ENCODE measurements at places on chromosomes 2 and 18. TPM values are rescaled to one million over a fixed set of nuclear protein-coding genes. Genes with fewer than 3 reads are reported as not detected.

GRCh38 chr18:44564922-44565321 lies 115.8 kb upstream of the SETBP1 start:
- no peaks in the 10 kb centered on the region for H3K4me1 ChIP-seq
- no peaks in the 10 kb centered on the region for H3K36me3 ChIP-seq
- H3K4me3 ChIP-seq, result no peak overlapping the region
- no peaks in the 10 kb centered on the region for H3K27me3 ChIP-seq
- H3K27ac ChIP-seq, result no peak overlapping the region

GRCh38 chr2:110157153-110157793 lies 41.7 kb upstream of the MALL start:
- no peak overlapping the region for H3K27ac ChIP-seq
- no peak for DNase-seq
- no peaks in the 10 kb centered on the region for H3K27me3 ChIP-seq
- H3K4me1 ChIP-seq, result no peaks in the 10 kb centered on the region
- H3K36me3 ChIP-seq, result peaks cover 61% of the 10 kb centered on the region
- no peak overlapping the region for H3K4me3 ChIP-seq

- H3K27ac ChIP-seq, result no peak overlapping the region
- H3K4me3 ChIP-seq, result no peak overlapping the region
- DNase-seq, result no peak
Observed at GRCh38 chr18:59834267-59834666, 65.5 kb upstream of the PMAIP1 start.

DNA sequence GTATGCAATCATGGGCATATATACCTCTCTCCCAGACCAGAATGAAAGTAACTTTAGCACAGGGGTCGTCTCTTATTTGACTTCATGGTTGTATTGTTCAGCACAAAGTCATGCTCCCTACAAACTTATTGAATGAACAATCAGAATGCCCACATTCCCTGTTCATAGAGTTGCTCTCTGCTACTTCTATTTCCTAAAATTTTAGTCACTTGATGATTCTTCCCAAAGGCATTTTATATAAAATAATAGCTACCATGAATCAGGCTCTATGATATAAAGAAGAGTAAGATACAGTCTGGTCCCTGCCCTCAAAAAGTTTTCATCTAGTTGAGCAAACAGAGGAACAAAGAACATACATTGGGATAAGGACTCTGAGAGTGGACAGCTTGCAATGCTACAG lies 162.2 kb downstream of the SLC39A10 start:
- no peaks in the 10 kb centered on the region for H3K36me3 ChIP-seq
- H3K4me1 ChIP-seq, result no peaks in the 10 kb centered on the region
- no peaks in the 10 kb centered on the region for H3K27me3 ChIP-seq

GRCh38 chr2:217552081-217552480 lies 450.7 kb downstream of the TNS1 start:
- no peaks in the 10 kb centered on the region for H3K27me3 ChIP-seq
- H3K4me1 ChIP-seq, result peaks cover 10% of the 10 kb centered on the region
- no peak for DNase-seq
- no peaks in the 10 kb centered on the region for H3K36me3 ChIP-seq

DNA sequence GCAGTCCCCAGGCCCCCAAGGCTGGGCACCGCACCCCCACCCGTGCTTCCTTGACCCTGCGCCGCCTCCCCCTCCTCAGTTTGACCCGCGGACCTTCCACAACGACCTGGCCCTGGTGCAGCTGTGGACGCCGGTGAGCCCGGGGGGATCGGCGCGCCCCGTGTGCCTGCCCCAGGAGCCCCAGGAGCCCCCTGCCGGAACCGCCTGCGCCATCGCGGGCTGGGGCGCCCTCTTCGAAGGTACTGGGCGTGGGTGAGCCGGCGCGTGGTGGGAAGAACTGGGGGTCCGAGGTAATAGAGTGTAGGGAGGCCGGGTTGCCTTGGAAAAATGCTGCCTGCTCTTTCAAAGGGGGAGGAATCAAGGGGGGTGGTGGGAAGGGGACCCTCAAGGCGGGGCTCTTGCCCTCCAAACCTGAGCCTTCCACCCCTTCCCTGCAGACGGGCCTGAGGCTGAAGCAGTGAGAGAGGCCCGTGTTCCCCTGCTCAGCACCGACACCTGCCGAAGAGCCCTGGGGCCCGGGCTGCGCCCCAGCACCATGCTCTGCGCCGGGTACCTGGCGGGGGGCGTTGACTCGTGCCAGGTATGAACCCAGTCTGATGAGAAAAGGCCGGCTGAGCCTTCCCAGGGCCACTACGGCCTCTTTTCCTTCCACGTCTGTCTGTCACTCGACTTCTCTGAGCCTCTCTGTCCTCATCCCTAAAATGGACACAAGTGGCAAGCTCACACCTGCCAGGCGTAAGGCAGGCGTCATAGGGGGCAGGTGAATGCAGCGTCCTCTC lies 2.6 kb downstream of the PRSS56 start:
- peaks cover 12% of the 10 kb centered on the region for H3K27me3 ChIP-seq
- peak overlapping the region; percentile 81 for H3K4me3 ChIP-seq
- no peaks in the 10 kb centered on the region for H3K36me3 ChIP-seq
- H3K4me1 ChIP-seq, result peaks cover 39% of the 10 kb centered on the region

DNA sequence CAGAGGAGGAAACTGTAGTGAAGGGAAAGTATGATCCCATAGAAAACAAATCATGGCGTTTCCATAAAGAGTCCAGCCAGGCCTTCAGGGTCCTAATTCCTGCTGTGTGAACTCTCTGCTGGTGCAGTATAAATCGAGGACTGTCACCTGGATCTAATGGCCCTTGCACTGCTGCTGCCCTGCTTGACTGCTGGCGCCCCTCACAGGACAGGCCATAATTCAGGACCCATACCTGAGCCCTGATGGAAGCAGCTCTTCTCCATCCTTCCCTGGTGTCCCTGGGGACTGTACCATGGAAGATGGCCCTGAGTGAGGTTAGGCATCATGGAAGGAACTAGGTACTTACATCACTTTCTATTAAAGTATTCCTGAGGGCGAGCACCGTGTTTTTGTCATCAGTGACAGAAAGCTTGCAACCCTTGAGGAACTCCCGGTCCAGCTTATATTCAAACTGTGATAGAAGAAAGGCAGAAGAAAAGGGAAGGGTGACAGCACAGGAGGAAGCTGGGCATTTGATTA lies 116.9 kb downstream of the RIF1 start:
- no peak for DNase-seq
- H3K4me1 ChIP-seq, result no peaks in the 10 kb centered on the region
- peak overlapping the region; percentile 48 for H3K27ac ChIP-seq
- peaks cover 100% of the 10 kb centered on the region for H3K36me3 ChIP-seq
- H3K27me3 ChIP-seq, result no peaks in the 10 kb centered on the region
- no peak overlapping the region for H3K4me3 ChIP-seq

DNA sequence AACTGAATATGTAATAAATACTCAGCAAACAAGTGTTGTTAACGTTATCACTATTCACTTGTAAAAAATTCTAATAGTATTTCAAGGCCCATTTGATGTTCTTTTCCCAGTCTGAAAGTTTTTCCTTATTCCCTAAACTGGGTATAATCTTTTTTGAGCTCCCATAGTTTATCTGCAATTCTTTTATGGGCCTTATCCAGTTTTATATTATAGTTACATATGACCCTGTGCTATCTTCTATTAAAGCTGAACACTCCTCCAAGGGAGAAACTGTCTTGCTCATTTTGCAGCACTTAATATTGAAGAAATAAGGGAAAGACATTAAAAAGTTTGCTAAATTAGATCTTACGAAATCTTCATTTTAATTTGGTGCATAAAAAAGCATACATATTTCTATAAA lies 13.9 kb downstream of the PELI1 start:
- H3K36me3 ChIP-seq, result no peaks in the 10 kb centered on the region
- DNase-seq, result no peak
- no peak overlapping the region for H3K4me3 ChIP-seq
- no peak overlapping the region for H3K27ac ChIP-seq

DNA sequence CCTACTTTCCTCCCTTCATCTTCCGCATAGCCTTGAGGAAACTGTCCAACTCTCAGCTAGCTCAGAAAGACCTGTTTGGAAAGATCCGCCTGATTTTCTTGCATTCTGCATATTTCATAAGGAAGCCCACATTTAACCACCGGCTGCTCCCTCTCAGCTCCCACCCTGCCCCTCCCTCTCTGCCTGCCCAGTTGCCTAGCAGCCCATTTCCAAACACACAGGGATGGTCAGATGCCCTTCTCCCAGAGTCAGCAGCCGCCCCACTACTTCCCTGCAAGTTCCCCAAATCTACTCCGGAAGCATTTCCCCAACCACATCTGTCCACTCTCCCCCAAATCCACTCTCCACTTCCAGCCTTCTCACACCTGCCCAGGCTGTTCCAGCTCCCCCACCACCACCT lies 96.0 kb downstream of the TNS1 start:
- H3K36me3 ChIP-seq, result no peaks in the 10 kb centered on the region
- no peak for DNase-seq
- no peaks in the 10 kb centered on the region for H3K27me3 ChIP-seq
- H3K4me1 ChIP-seq, result peaks cover 91% of the 10 kb centered on the region
- no peak overlapping the region for H3K4me3 ChIP-seq

GRCh38 chr2:42245396-42245795 lies 76.2 kb downstream of the EML4 start:
- no peaks in the 10 kb centered on the region for H3K27me3 ChIP-seq
- no peaks in the 10 kb centered on the region for H3K36me3 ChIP-seq
- no peak for DNase-seq
- H3K4me3 ChIP-seq, result no peak overlapping the region

DNA sequence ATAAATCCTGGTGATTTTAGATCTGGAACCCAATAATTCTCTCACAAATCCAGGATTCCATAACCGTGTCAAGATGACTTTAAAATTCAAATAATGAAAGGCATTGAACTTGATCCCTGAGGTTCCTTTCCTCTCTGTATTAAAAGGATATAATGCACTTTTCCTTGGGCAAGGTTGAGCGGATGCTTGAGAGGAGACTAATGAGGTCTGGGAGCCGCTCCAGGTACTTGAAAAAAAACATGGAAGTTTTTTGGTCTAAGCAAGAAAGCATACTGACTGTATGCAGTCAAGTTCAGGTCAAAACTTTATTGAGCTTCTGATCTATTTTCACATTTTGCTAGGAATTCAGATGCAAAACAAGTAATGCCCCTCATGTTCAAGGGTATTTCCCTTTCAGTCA lies 318.5 kb downstream of the RAD51AP2 start:
- H3K36me3 ChIP-seq, result no peaks in the 10 kb centered on the region
- no peaks in the 10 kb centered on the region for H3K27me3 ChIP-seq
- H3K27ac ChIP-seq, result no peak overlapping the region
- H3K4me1 ChIP-seq, result no peaks in the 10 kb centered on the region

GRCh38 chr2:54256091-54256694 lies at the start of gene TSPYL6:
TSPYL6 (minus strand) TSS chr2:54256229; CDS start chr2:54256151, 78 bp downstream.
- no peak for DNase-seq
- no peaks in the 10 kb centered on the region for H3K4me1 ChIP-seq
- H3K27me3 ChIP-seq, result no peaks in the 10 kb centered on the region
- no peaks in the 10 kb centered on the region for H3K36me3 ChIP-seq
- H3K27ac ChIP-seq, result no peak within 1 kb of the TSS

DNA sequence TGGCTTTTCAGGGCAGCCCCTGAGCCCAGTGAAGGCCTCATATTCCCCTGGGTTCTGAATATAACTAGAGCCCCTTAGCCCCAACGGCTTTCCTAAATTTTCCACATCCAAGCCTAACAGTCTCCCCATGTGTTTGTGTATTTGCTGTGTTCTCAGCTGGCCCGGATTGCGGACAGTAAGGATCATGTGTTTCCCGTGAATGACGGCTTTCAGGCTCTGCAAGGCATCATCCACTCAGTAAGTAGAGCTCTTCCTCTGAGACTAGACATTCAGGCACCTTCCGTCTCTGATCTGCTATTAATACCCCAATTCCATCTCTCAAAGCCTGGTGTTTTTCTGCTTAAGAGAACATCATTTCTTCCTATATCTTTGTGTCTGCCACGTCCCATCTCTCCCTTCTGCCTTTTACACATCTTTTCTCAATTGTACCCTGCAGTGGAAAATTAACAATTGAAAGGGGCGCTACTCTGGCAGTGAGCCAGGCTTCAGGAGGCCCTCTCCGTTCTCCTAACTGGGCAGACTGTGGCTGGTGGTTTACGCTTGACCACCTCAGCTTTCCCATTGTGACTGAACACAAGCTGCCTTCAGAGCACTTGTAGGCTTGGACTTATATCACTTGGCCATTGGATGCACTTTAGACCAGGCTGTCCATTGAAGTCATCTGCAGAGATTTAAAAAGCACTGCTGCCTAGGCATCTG lies 64.4 kb downstream of the ANTXR1 start:
- H3K27ac ChIP-seq, result no peak overlapping the region
- H3K4me3 ChIP-seq, result no peak overlapping the region
- H3K36me3 ChIP-seq, result no peaks in the 10 kb centered on the region
- no peaks in the 10 kb centered on the region for H3K27me3 ChIP-seq

- no peak overlapping the region for H3K27ac ChIP-seq
- no peaks in the 10 kb centered on the region for H3K36me3 ChIP-seq
- no peaks in the 10 kb centered on the region for H3K27me3 ChIP-seq
- H3K4me3 ChIP-seq, result no peak overlapping the region
- no peak for DNase-seq
Observed at GRCh38 chr2:20953146-20953824, 90.6 kb downstream of the APOB start.

DNA sequence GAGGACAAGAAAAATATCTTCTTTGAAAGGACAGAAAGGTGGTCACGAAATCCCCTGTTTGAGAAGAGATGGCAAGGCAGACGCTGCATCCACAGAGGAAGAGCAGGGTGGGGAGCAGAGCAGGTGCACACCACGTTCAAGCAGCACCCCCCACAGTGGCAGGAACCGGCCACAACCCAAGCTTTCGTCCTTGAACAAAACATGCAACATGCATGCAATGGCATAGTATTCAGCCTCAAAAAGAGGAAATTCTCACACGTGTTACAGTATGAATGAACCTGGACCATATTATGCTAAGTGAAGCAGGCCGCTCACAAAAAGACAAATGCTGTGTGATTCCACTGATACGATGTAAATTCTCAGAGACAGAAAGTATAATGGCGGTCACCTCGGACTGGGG lies 51.4 kb downstream of the CMPK2 start:
- H3K27ac ChIP-seq, result no peak overlapping the region
- DNase-seq, result no peak
- no peaks in the 10 kb centered on the region for H3K36me3 ChIP-seq
- H3K4me3 ChIP-seq, result no peak overlapping the region

DNA sequence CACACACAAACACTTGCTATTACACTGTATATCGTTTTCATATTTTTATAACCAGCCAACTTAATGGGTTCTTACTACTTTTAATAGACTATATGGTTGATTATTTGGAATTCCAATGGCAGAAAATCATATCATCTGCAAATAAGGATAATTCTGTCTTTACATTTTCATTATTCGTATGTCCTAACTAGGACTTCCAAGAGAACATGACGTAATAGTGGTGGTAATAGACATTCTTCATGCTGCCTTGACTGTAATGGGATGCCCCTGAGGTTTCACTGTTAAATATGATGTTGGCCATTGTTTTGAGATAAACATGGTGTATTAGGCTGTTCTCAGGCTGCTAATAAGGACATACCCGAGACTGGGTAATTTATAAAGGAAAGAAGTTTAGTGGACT lies 45.2 kb downstream of the DYNAP start:
- H3K27me3 ChIP-seq, result no peaks in the 10 kb centered on the region
- no peak overlapping the region for H3K27ac ChIP-seq
- H3K4me1 ChIP-seq, result no peaks in the 10 kb centered on the region
- no peak for DNase-seq
- no peaks in the 10 kb centered on the region for H3K36me3 ChIP-seq

Gene GALNT5
- not detected for total RNA-seq

Gene LRRC30
- total RNA-seq, result 1.5 TPM

Gene PAIP2B
- 31.9 TPM for total RNA-seq

Gene MTCL1
- total RNA-seq, result 2.1 TPM

Gene CHST9
- total RNA-seq, result 0.07 TPM

Gene TUBA4B
- total RNA-seq, result not detected

Data from psoas muscle (tissue), 8 donors.